RWPE2 (cell line): ENCODE measurements at places on chromosomes 1 and 21.

GRCh38 chr1:71200503-71200902, 119.7 kb upstream of the ZRANB2 start:
- DNase-seq = no peak

DNA sequence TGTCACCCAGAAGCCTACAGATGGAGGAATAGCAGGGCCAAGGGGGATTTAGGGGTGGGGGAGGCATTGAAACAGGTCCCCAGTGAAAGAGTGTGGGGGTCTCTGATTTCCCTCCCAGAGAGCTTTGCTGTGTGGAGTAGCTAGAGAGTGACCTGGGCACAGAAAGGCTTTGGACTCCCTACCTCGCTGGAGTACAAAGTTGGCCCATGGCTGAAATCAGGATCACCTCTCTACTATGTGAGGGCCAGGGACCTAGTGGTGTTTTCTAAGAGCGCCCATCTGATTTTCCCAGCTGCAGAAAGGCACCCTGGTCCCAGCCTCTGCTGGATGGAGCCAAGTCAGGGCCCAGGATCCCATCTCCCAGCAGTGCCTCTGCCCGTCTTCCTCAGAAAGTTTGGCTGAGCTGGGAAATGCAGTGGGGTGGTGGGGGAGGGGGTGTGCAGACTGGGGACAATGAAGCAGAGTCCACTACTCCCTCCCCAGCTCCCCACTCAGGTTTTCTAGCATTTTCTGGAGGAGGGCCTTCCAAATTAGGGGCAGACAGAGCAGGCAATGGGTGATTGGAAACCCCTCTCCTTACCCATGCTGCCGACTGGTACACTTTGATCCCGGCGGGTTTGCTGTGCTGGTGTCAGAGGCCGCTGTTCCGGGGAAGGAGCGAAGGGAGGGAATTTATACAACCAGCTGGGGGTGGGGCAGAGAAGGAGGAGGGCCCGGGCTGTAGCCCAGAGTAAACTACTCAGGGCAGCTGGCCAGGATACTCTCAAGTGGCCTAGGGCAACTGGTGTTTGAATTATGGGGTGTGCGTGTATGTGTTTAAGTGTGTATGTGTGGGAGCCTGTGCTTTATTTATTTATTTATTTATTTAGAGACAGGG, at the start of gene SELENBP1:
Gene SELENBP1, minus strand, starts transcription at position 648 of the 877 bp plus-strand sequence. Its CDS starts 64 bp downstream, at position 584.
- no peak for DNase-seq

- DNase-seq = peak; percentile 76
Observed at GRCh38 chr1:169105434-169106094, 926 bp upstream of the ATP1B1 start.

DNA sequence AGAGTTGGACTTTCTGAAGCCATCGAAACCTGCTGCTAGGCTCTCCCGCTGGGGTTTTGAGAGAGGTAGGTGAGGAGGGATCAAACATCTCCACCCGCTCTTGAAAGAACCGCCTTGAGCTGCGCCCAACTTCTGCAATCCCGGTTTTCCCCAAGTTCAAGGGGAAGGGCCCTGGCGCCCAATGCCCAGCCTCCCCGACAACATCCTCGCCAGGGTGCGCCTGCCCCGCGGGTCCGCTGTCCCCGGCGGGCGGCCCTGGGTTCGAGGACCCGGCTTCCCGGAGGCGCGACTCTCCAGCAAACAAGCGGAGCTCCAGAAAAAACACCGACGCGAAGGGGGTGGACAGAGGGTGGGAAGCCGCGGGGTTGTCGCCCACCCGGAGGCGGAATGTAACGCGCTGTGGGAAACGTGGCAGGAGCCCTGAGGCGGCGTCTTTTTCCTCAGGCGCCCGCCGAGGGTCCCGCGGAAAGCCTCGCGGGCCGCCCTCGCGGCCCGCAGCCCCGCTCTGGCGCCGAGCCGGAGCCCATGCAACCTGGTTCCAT, 607 bp downstream of the BTG3 start:
- DNase-seq = peak; percentile 58

DNA sequence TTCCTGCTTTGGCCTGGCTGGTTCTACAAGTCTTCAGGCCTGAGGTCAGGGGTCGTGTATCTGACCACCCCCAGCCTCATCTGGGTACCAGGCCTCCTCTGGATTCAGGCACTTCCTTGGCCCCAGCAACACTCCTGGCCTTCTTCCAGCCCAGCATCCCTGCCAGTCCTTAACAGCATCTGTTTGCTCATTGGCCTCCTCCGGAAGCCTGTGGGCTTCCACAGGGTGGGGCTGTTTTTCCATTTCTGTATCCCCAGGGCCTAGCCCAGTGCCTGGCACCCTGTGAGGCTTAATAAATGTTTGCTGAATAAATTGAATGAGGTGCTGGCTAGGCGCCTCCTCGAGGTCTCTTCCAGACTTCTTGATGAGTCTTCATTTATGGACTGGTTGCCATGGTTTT, 21.5 kb upstream of the GPR37L1 start:
- DNase-seq = no peak

DNA sequence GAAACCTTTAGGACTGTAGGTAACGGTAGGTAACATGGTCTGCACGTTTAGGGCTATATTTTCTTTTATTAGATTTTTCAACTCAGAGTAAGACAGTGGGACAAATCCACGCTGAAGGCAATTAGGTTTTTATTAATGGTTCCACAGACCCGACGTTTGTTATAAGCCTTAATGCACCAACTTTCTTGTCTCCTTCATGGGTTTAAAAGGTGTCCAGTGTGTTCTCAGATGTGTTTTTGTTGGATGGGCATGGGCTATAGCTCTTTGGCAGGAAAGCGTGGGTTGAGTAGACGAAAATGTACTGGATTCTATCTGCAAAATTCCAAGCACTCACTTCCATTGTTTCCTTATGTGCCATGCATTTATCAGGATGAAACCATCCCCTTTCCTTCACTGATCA, 88.0 kb upstream of the SIM2 start:
- DNase-seq = no peak

GRCh38 chr1:49346767-49347349, 570.2 kb upstream of the BEND5 start:
- DNase-seq = no peak

GRCh38 chr1:202129453-202130296, 7.0 kb downstream of the GPR37L1 start:
- no peak for DNase-seq

GRCh38 chr1:210378736-210379135, 50.0 kb downstream of the HHAT start:
- DNase-seq = no peak
